ENCODE measurements at places on chromosomes 16 and 17.

- no peak for DNase-seq
Measured at GRCh38 chr16:55078699-55079410, 148.2 kb downstream of the IRX5 start.

DNA sequence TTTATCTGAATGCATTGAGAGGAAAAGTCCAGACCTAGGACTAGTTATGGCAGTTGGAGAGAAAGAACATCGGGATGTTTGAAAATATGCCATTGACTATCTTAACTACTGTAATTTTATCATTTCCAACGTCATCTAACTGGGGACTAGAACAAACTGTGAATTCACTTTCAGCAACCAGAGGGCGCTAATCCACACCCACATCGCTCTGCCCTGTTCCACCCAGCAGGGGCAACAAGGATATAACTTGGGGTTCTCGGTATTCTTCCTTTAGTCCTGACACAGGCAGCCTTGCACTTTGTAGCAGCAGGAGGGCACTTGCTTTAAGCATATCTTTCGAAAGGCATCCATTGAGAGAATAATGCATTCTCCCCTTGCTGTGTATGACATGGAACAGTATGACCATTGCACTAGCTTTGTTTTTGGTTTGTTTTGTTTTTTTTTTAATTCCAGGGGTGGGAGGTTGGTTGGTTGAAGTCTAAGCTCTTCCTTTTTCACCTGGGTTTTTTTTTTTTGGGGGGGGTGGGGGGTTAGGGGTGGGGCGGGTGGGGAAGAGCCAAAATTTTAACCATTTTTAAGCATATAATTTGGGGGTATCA lies 31.5 kb downstream of the SIAH1 start:
- DNase-seq = peak; percentile 42

DNA sequence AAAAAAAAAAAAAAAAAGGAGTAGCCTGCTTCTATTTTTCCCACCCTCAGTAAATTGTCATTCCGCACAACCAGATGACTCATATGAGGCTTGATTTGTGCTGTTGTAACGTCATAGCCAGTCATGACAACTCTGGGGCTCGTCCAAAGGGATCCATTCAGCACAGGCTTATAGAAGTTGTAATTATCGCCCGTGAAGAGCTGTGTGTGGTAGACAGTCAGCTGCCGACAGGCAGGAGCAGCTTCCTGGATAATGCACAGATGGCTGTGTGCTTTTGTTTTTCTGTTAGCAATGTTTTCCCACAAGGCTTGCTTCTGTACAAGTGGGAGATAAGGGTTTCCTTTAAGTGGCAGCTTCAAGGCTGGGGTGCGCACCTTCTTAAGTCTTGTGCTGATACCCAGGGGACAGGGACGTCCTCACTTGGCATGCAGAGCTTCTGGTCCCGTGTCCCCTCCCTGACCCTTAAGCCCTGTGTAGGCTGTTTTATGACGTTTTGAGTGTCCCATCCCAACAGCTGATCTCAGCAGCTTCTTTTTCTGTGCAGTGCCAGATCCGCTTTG lies 26.0 kb downstream of the SNX29 start:
- DNase-seq = no peak

- DNase-seq = no peak
Measured at GRCh38 chr16:9092978-9093344, 1.5 kb downstream of the HAPSTR1 start.

GRCh38 chr16:57539072-57539796 lies 2.9 kb upstream of the CCDC102A start:
- DNase-seq = no peak
